ENCODE measurements at places on chromosomes 13 and 19.

- no peak for ATAC-seq
Measured at GRCh38 chr19:10946958-10947657, 13.7 kb upstream of the SMARCA4 start.

DNA sequence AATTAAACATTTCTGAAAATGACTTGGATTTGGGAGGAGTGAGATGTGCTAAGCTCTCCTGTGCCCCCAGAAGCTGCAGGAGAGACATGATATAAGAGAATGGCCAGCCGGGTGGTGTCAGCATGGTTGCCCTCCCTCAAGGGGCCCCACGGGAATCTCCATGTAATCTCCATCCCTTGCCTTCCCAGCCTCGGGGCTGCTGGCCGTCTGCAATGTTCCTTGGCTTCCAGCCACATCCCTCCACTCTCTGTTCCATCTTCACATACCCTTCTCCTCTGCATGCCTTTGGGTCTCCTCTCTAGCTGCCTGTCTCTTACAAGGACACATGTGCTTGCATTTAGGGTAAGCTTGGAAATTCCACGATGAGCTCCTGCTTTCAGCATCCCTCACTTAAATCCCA is 172.0 kb downstream of the TSHZ3 start:
- no peak for ATAC-seq

DNA sequence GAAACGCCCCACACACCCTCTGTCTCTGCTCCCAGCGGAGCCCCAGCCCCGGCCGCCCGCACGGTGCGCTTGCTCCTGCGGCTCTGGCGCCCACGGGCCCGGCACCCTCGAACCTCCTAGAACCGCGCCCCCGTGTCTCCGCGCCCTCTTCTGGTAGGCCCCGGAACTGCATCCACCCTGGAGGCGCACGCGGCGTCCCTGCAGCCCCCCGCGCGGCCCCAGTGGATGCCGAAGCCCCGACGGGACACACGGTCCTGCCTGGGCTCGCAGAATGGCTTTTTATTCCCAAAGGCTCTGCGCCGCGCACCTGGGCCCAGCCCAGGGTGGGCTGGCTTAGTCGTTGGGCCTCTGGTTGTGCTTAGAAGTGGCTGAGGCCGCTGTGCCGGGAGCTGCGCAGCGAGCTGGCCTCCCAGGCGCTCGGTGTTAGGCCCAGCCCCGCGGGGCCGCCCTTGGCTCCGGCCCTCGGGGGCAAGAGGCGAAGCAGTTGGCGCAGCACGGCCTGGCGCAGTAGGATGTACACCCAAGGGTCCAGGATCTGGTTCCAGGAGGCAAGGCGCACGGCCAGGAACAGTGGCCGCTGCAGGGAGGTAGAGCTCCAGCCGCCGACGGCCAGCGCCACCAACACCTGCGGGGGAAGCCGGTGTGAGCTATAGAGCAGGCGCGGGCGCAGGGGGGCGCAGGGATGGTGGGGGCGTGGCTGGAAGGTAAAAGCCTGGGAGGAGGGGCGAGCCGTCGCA is 2.8 kb downstream of the PTGER1 start:
- peak; percentile 47 for ATAC-seq

- ATAC-seq, result no peak
Measured at GRCh38 chr19:42306646-42307045, 4.2 kb upstream of the PAFAH1B3 start.

DNA sequence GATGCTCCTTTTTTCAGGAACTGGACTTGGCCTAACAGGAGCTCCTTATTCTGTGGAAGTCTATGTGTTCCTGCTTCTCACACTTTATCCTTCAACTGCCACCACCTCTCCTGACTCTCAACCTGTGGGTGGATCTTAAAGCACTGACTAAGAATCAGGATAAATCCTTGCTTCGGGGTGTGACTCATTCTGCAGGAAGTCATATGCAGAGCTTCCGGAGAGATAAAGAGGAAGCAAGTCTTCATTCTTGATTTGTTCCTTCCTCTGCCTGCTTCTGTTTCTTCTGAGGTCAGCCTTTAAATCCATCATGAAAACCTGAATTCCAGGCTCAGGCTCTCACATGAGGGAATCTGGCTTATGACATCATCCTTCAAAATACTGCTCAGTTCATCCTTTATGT is 137.1 kb upstream of the ATXN8OS start:
- ATAC-seq, result no peak

GRCh38 chr13:34172048-34172447 is 354.1 kb downstream of the RFC3 start:
- no peak for ATAC-seq

DNA sequence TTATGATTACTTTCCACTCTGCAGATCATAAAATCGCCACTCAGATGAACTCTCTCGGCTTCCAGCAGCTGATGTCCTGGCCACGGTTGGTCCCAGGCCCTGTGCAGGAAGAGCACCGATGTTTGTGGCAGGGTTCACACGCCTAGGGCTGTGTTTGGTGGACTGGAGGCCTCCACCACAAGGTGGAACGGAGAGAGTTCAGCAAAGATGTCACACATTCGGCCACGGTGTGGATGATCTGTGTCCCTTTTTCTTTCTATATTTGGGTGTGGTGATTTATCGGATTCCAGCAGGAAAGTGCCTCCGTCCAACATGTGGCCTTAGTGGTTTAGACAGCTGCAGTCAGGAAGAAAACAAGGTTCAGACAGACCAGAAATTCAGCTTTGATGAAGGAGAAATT is 521 bp upstream of the SHISA2 start:
- ATAC-seq, result no peak

GRCh38 chr19:32876919-32877285 is 7.3 kb upstream of the SLC7A9 start:
- ATAC-seq, result no peak

GRCh38 chr19:2060884-2061494 is 9.9 kb upstream of the MKNK2 start:
- peak; percentile 66 for ATAC-seq

GRCh38 chr13:26596458-26596857 is 39.0 kb downstream of the WASF3 start:
- ATAC-seq, result no peak

DNA sequence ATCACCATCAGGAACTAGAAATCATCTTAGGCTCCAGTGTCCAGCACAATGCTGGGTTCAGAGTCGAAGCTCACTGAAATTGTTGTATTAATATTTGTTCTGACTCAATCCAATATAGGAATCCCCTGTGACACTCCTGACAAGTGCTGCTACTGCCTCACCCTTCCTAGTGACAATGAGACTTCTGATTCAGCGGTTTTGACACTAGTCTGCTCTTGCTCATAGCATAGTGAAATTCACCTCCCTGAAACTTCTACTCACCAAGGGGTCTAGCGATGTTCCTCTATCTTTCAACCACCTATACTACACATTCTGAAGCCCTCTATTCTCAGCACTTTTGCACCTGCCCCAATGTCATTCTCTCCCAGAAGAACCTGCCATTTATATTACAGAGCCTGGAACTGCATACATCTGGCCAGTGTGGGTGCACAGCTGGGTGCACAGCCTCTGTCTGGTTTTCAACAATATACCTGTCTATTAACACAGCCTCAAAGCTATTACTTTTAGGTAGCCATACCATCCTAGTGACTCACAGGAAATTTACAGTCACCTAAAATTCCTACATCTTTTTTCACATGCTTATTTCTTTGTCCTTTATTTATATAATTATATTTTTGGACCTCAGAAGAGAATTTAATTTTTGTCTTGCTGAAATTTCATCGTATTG is 88.3 kb downstream of the DOCK9 start:
- ATAC-seq, result no peak

GRCh38 chr13:37618554-37618953 is 20.0 kb upstream of the POSTN start:
- no peak for ATAC-seq

DNA sequence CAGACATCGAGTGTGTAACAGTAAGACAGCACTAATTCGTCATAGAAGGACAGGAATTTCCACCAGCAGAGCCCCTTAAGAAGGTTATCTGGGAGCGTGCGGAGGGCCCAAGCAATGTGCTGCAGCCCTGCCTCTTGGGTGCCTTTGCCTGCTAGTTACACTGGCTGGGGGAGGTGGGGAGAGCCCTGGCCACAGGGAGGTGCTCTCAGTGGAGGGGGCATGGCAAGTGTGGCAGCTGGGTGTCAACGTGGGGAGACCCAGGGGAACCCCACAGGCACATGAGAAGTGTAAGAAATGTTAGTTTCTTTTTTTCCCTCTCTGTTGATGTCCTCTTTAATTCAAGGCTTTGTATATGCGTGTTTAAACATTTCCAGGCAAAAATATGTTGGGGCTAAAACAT is 50.9 kb upstream of the TMTC4 start:
- no peak for ATAC-seq

- no peak for ATAC-seq
Measured at GRCh38 chr13:83024955-83025594, 857.2 kb downstream of the SLITRK1 start.

DNA sequence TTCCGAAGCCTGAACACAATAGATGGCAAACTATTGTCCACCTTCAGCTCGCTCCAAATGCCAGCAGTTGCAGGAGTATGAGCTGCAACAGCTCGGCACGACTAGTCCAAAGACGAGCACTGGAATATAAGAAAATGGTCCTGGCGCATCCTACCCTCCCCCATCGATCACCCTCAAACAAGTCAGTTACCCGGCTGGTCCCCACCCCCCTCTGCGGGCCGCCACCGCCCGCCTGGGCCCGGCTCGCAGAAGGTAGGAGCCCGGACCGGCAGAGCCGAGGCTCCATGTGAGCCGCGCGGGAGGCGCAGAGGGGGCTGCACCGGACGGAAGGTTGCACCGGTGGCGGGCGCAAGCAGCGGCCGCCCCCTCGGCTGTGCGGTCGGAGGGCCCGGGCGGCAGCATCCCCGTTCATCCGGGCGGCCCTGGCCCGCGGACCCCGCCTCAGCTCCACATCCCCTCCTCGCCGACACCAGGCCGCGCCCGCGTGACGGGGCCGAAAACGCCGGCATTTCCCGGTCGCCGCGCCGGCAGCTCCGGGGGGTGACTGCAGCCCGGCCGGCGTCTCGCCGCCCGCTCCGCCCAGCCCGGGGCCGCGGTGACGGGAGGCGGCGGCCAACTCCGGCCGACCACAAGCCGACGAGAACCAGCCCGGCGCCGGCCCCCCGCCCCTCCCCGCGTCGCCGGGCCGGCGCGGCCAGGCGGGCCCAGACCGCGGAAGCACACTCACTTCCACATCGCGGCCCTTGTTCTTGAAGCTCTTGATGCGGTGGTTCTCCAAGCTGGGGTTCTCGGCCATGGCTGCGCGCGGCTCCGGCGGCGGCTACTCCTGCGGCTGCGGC is 552 bp downstream of the KPNA3 start:
- ATAC-seq, result peak; percentile 40

DNA sequence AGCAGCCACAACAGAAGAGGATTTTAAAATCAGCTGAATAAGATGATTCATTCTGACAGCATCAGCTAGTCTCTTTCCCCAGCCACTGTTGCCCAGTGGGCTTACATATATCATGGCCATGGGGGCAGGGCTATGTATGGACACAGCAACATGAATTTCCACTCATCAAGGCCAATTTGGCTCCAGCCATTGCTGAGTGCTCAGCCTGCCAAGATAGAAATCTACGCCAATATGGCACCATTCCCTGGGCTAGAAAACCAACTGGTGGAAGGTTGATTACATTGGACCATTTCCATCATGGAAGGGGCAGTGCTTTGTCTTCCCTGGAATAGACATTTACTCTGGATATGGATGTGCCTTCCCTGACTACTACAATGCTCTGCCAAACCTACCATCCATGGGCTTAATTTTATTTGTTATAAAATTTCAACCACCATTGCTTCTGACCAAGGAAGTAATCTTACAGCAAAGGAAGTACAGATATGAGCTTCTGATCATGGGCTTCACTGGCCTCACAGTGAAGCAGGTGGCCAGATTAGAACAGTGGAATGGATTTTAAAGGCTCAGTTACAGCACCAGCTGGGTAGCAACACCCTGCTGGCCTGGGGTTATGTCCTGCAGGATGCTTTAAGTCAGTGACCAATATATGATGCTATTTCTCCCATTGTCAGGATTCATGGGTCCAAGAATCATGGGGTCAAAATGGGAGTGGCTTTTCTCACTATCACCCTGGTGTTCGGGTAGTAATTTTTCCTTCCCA is 9.8 kb upstream of the ALOX5AP start:
- ATAC-seq, result no peak

DNA sequence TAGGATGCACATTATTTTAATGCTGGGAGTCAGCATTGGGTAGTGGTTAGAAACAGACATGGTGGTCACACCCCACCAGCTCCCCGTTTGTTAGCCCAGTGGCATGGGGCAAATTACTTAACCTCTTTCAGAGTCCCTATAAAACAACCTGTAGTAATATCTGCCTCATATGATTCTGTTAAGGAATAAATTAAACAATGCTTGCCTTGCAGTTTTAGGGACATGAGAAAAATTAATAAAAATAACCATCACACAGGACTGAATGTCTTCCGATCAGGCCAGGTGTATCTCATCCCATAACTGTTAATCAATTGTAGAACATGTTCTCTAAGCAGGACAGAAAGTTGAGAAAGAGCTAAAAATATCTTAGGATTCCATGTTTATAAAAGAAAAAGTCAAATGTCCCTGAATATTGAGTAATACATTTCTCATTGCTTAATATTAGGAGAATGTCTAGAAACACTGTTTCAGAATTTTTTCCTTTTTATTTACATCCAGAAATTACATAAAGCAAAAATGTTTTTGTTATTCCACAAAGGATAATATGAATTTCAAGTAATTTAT is 196.5 kb downstream of the GPC6 start:
- peak; percentile 67 for ATAC-seq

GRCh38 chr13:46166947-46167610 is 14.9 kb downstream of the LCP1 start:
- no peak for ATAC-seq

DNA sequence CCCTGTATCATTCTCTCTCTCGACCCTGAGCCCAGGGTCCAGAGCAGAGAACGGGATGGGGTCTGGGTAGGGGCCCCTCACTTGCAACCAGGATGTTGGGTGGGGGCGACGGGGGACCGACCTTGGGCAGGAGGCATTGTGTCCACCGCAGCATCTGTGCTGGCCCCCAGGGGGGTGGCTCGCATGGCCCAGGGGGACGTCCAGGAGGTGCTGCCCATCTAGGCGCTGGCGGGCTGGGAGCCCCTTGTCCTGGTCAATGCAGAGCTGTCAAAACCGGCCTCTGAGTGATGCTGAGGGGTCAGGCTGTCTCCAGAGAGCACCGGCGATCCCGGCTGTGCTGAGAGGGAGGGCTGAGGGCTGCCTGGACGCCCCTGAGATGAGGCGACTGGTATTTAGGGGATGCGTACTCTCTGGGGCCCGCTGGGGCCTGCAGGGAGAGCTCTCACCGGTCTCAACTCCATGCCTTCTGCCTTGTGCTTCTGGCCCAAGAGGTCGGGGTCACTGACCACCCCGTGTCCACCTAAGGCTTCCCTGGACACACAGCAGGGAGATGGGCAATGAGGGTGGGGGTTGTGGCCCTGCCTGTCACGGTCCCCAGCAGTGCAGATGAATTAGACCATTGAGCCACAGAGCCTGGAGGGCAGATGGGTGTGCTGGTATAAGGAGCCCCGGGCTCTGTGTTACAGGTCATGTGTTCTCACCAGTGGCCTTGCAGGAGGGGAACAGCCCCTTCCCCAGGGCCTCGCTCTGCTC is 8.6 kb downstream of the RPS9 start:
- peak; percentile 10 for ATAC-seq

DNA sequence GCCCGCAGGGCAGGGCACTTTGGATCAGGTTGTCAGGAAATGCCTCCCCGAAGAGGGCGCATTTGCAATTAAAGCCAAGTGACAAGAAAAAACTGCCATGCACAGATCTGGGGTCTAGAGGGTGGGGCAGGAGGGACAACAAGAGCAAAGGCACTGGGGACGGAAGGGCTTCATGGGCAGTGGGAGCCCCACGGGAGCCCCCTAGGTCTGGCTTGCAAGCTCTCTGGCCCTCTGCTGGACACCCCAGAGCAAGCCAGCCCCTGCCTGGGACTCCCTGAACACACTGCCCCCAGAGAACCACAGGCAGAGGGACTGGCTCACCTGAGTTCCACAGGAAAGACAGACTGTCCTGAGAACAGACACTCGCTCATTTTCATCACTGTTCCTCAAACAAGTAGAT is 30.2 kb upstream of the C19orf12 start:
- ATAC-seq, result no peak

Data from gastroesophageal sphincter (tissue), 4 donors.